ENCODE measurements at places on chromosomes 5 and 9.

DNA sequence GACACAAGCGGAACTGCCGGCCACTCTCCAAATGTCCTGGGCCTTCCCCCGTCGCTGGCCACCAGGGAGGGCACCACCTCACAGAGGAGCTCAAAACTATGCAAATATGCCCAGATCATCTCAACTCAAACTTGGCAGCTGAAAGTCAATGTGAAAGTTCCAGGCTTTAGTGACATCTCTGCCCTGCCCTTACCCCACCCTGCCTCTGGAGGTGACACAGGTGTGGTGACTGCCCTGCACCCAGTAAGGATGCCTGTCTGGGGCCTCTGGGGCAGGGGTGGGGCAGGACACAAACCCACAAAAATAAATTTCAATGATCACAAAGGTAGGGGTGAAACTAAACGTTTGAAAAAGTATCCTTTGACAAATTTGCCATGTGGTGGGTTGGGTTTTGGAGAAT lies 213.4 kb downstream of the HSPA4 start:
- H3K36me3 ChIP-seq = no peaks in the 10 kb centered on the region
- H3K27me3 ChIP-seq = no peaks in the 10 kb centered on the region

DNA sequence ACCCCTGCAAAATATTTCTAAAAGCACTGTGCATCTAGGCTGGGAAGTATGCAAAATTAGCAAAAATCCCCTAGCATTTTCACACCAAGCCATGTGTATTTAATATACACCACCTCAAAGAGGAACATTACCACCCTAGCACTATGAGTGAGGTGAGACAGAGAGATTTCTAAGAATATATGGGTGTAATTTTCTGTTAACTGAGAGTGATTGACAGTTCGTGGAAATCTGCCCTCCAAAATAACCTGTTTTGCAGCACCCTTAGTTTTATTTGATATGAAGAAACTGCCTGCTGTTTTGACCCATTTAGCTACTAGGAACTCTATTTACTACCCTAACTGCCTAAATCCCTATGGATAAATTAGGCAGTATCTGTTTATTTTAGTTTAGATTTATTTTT lies 64.2 kb upstream of the CDKN2B start:
- no peak overlapping the region for H3K27ac ChIP-seq
- no peaks in the 10 kb centered on the region for H3K4me1 ChIP-seq
- no peaks in the 10 kb centered on the region for H3K27me3 ChIP-seq
- no peak for DNase-seq
- no peaks in the 10 kb centered on the region for H3K36me3 ChIP-seq
- no peak overlapping the region for H3K4me3 ChIP-seq

DNA sequence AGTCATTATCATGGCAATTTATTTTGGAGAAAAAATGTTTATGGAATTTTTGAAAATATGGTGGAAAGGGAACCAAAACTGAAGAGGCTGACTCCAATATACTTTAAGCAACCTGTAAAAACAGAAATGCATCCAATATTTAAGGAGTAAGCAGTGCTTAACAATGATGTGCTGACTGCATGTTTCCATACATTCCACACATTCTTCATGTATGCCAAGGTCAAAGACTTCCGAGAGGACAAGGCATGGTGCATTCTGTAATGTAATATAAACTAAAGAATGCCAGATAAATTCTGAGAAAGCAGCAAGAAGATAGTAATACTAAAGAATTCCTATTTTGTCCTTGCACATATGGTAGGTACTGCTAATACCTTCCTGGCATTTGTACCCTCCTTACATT lies 2015.9 kb upstream of the CDH9 start:
- no peak overlapping the region for H3K4me3 ChIP-seq
- no peaks in the 10 kb centered on the region for H3K36me3 ChIP-seq
- no peaks in the 10 kb centered on the region for H3K27me3 ChIP-seq
- H3K4me1 ChIP-seq = no peaks in the 10 kb centered on the region
- no peak for DNase-seq

DNA sequence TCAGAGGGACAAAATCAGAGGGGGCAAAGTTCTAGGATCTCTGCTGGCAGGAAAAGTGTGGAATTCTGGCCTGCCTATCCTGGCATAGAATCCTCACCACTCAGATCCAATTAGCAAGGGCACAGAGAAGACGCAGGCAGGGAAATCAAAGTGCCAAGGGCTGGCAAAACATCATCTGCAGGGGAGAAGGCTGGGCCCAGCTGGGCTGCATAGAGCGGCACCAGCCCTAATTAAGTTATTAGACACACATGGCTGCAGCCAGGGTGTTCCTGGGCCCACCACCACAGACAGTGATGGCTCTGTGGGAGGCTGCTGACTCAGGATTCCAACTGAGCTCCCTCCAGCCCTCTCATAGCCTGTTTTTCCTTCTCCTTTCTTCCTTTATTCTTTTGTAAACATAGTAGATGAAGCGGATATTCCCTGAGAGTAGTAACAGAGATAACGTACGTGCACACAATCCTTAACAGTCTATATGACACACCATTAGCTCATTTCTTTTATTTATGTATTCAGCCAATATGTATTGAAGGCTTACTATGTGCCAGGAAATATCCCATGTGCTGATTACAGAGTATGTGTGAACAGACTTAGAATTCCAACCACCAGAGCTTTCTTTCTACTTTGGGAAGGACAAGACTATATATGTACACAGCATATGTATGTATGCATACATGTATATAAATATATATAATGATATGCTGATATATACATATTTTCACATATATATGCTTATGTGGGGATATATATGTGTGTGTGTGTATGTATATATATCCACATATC lies 236.1 kb downstream of the ASTN2 start:
- H3K36me3 ChIP-seq = no peaks in the 10 kb centered on the region
- DNase-seq = no peak
- no peak overlapping the region for H3K4me3 ChIP-seq
- H3K4me1 ChIP-seq = no peaks in the 10 kb centered on the region

GRCh38 chr5:64973215-64973614 lies 204.5 kb downstream of the CWC27 start:
- DNase-seq = no peak
- no peaks in the 10 kb centered on the region for H3K36me3 ChIP-seq
- no peaks in the 10 kb centered on the region for H3K27me3 ChIP-seq
- no peak overlapping the region for H3K27ac ChIP-seq
- no peaks in the 10 kb centered on the region for H3K4me1 ChIP-seq

DNA sequence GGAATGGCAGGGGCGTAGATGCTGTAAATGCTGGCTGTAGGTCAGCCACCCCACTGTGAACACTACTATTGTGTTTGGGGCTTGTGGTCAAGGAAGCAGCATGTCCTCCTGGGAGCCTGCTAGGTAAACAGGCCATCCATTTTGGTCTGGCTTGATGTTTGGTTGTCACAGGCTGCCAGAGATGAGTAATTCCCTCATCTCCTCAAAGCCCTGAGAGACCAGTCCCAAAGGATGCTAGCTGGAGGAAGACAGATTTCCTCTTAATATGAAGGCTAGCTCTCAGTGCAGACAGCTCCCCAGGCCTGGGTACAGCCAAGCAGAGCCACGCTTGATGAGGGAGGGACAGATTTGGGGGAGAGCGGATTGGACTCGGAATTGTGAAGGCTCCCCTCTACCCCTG lies 72.5 kb upstream of the MAP1B start:
- no peaks in the 10 kb centered on the region for H3K4me1 ChIP-seq
- peaks cover 3% of the 10 kb centered on the region for H3K27me3 ChIP-seq
- no peaks in the 10 kb centered on the region for H3K36me3 ChIP-seq
- no peak overlapping the region for H3K27ac ChIP-seq

GRCh38 chr5:62631909-62632580 lies 53.4 kb downstream of the LRRC70 start:
- H3K27me3 ChIP-seq = no peaks in the 10 kb centered on the region
- no peak overlapping the region for H3K27ac ChIP-seq
- no peak overlapping the region for H3K4me3 ChIP-seq
- DNase-seq = no peak

GRCh38 chr5:66358741-66359140 lies 214.6 kb downstream of the SREK1 start:
- no peaks in the 10 kb centered on the region for H3K36me3 ChIP-seq
- no peak overlapping the region for H3K4me3 ChIP-seq
- no peaks in the 10 kb centered on the region for H3K27me3 ChIP-seq
- H3K4me1 ChIP-seq = no peaks in the 10 kb centered on the region
- no peak overlapping the region for H3K27ac ChIP-seq
- DNase-seq = no peak

DNA sequence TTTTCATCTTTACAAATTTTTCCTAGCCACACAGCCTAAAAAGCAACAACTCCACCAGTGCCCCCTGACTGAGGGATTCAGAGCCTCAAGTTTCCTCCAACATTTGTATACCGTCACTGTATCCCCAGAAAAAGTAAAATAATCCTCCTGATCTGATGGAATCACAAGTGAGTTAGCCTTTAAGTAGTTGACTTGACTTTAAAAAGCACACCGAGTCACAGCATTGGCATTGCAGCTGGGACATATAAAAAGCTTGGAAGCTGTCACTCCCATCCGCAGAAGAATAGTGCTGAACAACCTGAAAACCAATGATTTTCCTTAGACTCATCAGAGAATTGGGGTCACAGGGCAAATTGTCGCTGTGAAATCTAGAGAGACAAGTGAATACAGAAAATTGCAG lies 41.6 kb upstream of the FBN2 start:
- no peak for DNase-seq
- H3K4me3 ChIP-seq = no peak overlapping the region
- H3K4me1 ChIP-seq = no peaks in the 10 kb centered on the region
- H3K27ac ChIP-seq = no peak overlapping the region

DNA sequence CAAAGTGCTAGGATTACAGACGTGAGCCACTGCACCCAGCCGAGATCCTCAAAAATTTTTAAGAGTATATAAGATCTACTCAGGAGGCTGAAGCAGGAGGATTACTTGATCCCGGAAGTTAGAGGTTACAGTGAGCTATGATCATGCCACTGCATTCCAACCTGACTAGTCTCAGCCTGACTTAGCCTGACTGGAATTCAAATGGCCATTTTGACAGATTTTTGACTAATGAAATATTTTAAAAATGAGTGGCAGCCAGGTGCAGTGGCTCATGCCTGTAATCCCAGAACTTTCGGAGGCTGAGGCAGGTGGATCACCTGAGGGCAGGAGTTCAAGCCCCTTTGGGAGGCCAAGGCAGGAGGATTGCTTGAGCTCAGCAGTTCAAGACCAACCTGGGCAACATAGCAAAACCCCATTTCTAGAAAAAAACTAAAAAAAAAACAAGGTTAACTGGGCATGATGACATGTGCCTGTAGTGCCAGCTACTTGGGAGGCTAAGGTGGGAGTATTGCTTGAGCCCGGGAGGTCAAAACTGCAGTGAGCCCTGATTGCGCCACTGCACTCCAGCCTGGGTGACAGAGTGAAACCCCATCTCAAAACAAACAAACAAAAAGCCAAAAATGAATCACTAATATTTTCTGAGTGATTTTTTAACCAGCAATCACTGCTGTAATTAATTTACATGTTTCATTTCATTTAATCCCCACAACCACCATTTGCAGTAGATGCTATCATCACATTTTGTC lies 16.6 kb downstream of the ATOX1 start:
- no peaks in the 10 kb centered on the region for H3K27me3 ChIP-seq
- DNase-seq = no peak
- H3K36me3 ChIP-seq = peaks cover 5% of the 10 kb centered on the region
- no peak overlapping the region for H3K4me3 ChIP-seq

Data from GM12878 (cell line).